ENCODE measurements at places on chromosomes 7 and 10.

DNA sequence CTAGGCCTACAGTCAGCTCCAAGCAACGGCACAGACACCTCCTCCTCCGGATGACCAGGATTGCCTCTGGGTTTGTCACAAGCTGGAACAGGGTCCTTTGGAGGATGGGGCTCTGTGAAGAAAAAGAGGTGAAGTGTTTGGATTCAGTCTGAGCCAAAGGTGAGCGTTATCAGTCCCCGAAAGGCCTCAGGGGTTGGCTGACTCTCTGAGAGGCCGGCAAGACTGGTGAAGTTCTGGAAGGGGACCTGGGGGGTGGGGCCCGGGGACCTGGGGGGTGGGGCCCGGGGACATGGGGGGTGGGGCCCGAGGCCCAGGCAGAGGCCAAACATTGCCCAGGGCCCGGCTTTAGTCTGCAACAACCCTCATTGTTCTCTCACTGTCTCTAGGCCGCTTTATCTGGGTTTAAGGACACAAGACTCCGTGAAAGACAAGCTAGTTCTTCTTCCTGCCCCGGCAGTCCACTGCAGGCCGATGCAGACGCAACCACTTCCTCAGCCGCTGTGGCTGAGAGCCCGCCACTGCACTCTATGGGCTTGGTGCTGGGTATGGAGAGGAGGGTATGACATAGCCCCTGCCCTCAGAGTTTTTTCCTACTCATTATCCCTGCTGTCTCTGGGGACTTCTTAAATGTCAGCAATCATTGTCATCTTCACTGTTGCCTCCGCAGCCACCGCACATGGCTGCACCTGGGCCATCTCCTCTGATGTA, 27.4 kb upstream of the PSAP start:
- H3K4me3 ChIP-seq: no peak overlapping the region
- no peaks in the 10 kb centered on the region for H3K27me3 ChIP-seq
- no peaks in the 10 kb centered on the region for H3K36me3 ChIP-seq
- H3K4me1 ChIP-seq: no peaks in the 10 kb centered on the region
- no peak overlapping the region for H3K27ac ChIP-seq

DNA sequence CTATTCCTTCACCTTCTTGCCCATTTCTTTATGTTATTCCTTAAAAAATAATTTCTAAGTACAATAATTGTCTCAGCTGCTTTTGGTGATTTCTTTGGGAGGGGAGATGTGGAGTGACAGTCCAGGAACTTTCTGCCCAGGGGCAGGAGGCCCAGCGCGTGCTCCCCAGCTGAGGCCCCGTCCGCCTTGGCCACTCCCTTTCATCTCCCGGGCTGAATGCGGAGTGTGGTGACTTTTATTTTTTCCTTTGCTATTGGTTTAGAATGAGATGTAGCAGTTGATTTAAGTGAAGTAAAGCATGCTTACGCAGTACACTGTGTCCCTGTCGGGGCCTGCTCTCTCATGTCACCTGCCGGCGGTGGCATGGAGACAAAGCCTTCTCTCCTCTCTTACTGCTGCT, 141.6 kb downstream of the MGMT start:
- no peaks in the 10 kb centered on the region for H3K4me1 ChIP-seq
- H3K4me3 ChIP-seq: no peak overlapping the region
- H3K27me3 ChIP-seq: no peaks in the 10 kb centered on the region
- H3K36me3 ChIP-seq: no peaks in the 10 kb centered on the region
- DNase-seq: no peak

DNA sequence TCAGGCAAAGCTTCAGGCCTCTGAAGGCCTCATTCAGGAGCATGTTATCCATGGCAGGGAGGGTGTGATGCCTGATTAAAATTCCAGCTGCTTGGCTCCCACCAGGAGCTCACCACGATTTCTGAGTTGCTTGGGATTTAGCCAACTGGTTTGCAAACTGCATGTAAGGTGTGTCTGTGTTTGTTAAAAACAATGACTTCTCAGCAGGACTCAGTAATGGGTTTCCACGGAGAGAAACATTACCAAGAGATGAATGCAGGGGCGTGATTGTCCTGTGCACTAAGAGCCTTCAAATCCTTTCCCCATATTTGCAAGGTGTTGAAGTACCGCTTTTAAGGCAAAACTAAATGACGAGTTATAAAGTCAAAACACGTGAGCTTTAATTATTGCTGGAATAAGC, 88.8 kb upstream of the BTBD16 start:
- no peak for DNase-seq
- H3K36me3 ChIP-seq: no peaks in the 10 kb centered on the region
- H3K27ac ChIP-seq: no peak overlapping the region
- H3K4me1 ChIP-seq: no peaks in the 10 kb centered on the region
- H3K27me3 ChIP-seq: no peaks in the 10 kb centered on the region
- no peak overlapping the region for H3K4me3 ChIP-seq

DNA sequence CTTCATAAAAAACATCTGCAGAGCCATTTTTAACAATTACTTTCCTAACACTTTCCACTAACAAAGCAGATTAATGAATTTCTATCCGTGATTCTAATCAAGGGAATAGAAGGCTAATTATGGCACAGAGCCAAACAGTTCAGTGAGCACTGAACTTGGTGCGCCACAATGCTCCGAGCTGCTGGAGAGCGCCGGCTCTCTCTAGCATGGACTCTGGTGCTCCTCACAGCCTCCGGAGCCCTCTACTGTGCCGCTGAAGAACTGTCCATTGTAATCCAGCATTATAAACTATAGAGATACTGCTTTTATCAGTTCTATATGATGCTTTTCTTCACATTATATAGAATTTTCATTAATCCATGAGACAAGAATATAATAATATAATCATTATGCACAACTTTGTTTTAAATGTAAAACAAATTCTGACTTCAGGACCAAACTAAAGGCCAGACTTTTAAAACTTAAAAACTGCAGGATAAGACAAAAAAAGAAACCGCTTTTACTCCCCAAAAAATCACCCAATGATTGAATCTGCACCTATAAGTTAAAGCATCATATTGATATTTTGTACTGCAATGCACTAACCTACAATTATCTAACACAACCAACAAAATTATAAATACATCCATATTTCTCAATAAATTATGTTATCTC, 123.6 kb downstream of the RNF32 start:
- no peaks in the 10 kb centered on the region for H3K36me3 ChIP-seq
- peak; percentile 64 for DNase-seq
- H3K4me3 ChIP-seq: no peak overlapping the region
- H3K27ac ChIP-seq: no peak overlapping the region
- H3K4me1 ChIP-seq: no peaks in the 10 kb centered on the region

DNA sequence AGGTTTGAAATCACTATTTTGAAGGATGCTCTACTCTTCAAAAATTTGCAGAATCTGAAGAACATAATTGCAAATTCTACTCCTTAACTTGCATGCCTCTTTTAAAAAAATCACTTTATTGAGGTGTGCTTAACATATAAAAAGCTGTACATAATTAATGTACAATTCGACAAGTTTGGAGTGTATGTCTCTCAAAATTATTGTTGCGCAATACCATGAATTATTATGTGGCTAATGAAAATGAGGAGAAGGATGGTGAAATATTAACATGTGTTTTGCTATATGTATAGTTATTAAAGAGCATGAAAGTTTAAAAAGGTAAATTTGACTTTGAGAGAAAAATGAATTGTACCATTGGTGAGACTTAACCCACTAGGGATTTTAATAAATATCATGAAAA, 187.2 kb upstream of the MALRD1 start:
- no peaks in the 10 kb centered on the region for H3K4me1 ChIP-seq
- no peaks in the 10 kb centered on the region for H3K27me3 ChIP-seq
- DNase-seq: no peak
- H3K36me3 ChIP-seq: no peaks in the 10 kb centered on the region

GRCh38 chr7:3760651-3761050, 459.6 kb downstream of the SDK1 start:
- H3K36me3 ChIP-seq: no peaks in the 10 kb centered on the region
- H3K27ac ChIP-seq: no peak overlapping the region
- no peaks in the 10 kb centered on the region for H3K4me1 ChIP-seq
- no peak for DNase-seq
- no peak overlapping the region for H3K4me3 ChIP-seq

DNA sequence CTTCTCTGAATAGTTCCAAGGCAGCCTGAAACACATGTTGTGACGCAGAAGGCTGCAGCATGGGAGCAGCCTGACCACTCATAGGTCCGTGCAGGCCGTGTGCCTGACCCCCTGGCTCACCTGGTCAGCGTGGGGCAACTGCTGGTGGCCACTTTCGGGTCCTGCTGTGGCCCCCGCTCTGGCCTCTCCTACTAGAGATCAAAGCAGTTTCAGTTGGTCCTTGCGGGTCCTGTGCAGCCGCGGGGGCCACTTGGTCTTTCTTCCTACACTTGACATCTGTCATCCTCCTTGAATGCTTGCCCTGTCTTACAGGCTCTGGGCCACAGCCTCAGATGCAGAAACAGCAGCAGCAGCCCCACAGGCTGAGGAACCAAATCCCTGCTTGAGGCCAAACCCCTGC, 320.8 kb upstream of the ZNF32 start:
- no peaks in the 10 kb centered on the region for H3K4me1 ChIP-seq
- DNase-seq: no peak
- no peak overlapping the region for H3K4me3 ChIP-seq
- no peak overlapping the region for H3K27ac ChIP-seq
- H3K27me3 ChIP-seq: no peaks in the 10 kb centered on the region
- no peaks in the 10 kb centered on the region for H3K36me3 ChIP-seq

DNA sequence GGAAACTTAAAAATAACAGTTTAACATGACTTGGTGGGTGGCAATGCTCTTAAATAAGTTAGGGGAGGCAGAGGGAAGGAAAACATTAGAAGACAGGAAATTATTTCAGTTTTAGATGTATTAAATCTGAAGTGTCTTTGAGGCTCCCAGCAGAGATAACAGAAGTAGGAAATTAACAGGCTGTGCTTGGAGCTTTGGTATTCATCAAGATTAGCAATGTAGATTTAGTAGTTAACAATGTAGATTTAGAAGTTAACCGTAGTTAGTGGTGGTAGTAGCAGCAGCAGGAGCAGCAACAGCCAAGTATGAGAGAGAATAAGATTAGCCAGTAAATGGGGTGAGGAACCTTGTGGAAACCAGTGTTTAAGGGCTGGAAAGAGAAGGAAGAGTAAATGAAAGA, 48.7 kb upstream of the UBN2 start:
- no peaks in the 10 kb centered on the region for H3K36me3 ChIP-seq
- no peaks in the 10 kb centered on the region for H3K27me3 ChIP-seq
- H3K27ac ChIP-seq: no peak overlapping the region
- DNase-seq: no peak
- no peaks in the 10 kb centered on the region for H3K4me1 ChIP-seq
- H3K4me3 ChIP-seq: no peak overlapping the region

DNA sequence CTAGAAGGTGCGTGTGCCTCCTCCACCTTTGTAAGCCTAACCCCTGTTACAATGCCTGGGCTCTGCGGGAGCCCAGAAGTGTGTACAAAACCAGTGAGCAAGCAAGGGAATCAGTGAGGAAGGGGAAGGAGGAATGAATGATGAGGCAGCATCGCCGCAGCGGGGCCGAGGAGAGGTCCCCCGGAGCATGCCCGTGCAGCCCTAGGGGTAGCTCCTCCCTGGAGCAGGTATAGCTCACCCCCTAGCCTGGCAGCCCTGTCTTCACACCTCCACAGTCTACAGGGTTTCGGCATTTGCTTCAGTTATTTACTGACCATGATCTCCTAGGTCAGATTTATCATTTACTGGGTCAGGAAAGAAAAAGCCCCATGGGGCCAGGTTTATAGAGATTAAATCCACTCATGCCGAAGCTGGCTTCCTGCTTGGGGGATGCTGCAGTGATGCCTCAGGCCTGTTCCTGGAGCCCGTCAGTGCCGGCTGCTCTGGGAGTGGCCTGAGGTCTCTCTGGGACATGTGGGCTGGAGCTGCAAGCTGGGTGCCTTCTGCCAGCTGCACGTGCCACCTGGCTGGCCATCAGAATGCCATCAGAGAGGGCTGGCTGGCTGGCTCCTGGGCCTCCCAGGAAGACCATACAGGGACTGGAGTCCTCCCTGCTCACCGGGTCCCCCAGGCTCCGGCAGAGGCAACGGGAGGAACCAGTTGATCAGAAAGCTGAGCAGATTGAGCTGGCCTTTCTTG, 138.9 kb downstream of the GRK5 start:
- H3K36me3 ChIP-seq: no peaks in the 10 kb centered on the region
- DNase-seq: no peak
- H3K4me1 ChIP-seq: peaks cover 8% of the 10 kb centered on the region
- no peaks in the 10 kb centered on the region for H3K27me3 ChIP-seq
- no peak overlapping the region for H3K4me3 ChIP-seq

GRCh38 chr10:47294057-47294456, 5.9 kb upstream of the GDF10 start:
- H3K36me3 ChIP-seq: no peaks in the 10 kb centered on the region
- H3K27ac ChIP-seq: no peak overlapping the region
- no peaks in the 10 kb centered on the region for H3K27me3 ChIP-seq
- H3K4me3 ChIP-seq: no peak overlapping the region
- no peaks in the 10 kb centered on the region for H3K4me1 ChIP-seq

DNA sequence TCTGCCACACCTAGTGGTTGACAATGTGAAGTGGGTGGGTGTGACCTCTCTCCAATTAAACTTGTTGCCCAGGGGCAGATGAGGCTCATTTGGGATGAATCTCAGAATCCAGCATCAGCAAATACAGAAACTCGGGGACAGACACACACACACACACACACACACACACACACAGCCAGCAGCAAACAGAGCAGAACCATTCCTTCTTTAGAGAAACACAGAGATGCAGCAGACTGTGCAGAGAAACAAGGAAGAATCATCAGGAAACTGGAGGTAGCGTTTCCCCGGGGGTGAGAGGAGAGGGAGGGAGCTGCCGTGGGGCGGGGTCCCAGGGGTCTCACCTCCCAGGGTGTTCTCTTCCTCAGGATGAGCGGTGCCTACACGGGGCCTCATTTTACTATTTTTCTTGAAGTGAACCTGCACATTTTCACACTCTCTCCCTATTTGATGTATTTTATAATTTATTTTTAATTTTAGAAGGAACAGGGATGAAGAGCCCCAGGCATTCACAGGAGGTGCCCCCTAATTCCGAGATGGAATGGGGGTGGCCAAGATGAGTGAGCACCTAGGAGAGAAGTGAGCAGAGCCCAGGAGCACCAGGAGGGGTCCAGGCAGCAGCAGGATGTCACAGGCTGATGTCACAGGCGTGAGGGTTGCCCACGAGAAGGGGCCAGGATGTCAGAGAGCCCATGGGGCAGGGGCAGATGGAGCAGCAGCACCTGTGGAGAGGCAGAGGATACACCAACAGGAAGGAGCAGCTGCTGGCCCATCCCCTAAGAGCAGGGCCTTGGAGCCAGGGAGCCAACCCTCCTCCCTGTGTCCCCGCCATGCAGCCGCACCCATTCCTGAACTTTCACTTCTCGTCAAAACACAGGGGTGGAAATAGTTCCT, 85.3 kb upstream of the PPP2R2D start:
- H3K4me3 ChIP-seq: no peak overlapping the region
- no peaks in the 10 kb centered on the region for H3K4me1 ChIP-seq
- peak; percentile 3 for DNase-seq
- H3K27me3 ChIP-seq: peaks cover 7% of the 10 kb centered on the region
- H3K36me3 ChIP-seq: no peaks in the 10 kb centered on the region

DNA sequence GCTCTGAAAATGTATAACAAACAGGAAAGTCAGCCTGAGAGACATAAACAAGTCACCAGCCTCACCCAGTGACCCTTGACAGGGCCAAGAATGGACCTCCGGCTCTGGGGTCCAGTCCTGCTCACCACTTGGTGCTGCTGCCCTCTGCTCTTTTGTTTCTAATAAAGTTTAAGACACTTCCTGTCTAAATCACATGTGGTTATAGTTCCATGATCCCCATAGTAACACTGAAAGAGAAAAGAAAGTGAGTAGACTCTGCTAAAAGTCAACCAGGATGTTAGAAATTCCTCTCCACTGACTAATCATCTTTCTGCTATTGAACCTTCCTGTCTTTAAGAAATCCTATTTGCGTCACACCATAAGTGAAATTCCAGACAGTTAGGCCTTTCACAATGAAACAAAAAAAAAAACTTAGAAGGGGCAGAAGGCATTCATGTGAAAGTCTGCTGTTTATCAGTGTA, 179.2 kb upstream of the BET1 start:
- DNase-seq: no peak
- no peak overlapping the region for H3K27ac ChIP-seq
- no peaks in the 10 kb centered on the region for H3K36me3 ChIP-seq
- no peak overlapping the region for H3K4me3 ChIP-seq
- no peaks in the 10 kb centered on the region for H3K4me1 ChIP-seq
